Neural cell (in vitro differentiated cells): ENCODE measurements at places on chromosomes 1 and 21. TPM values are rescaled to one million over a fixed set of nuclear protein-coding genes. Genes with fewer than 3 reads are reported as not detected.

The NRAS gene
- polyA plus RNA-seq, result 44.5 and 56.5 TPM in 2 replicates

The CD48 gene
- not detected in 2 replicates for polyA plus RNA-seq

The RGS13 gene
- polyA plus RNA-seq, result not detected in 2 replicates

The ADGRL4 gene
- polyA plus RNA-seq, result 0.12 and 0.76 TPM in 2 replicates

The TRPM2 gene
- polyA plus RNA-seq, result 0.14 and 0.16 TPM in 2 replicates

The HPCAL4 gene
- polyA plus RNA-seq, result 53.2 and 60.0 TPM in 2 replicates

The SRSF11 gene
- 443 and 514 TPM in 2 replicates for polyA plus RNA-seq

The THEM5 gene
- polyA plus RNA-seq, result not detected in 2 replicates

The CYB5RL gene
- polyA plus RNA-seq, result 1.6 and 2.8 TPM in 2 replicates

The FCGR3A gene
- not detected in 2 replicates for polyA plus RNA-seq

The NBPF20 gene
- polyA plus RNA-seq, result 6.8 and 7.0 TPM in 2 replicates
